A549 treated with CORT108297 at 1 μM for 4 hours (cell line): ENCODE measurements at places on chromosomes 11 and 22. TPM values are rescaled to one million over a fixed set of nuclear protein-coding genes. Genes with fewer than 3 reads are reported as not detected.

SLC1A2 gene
- total RNA-seq = 0.02 to 0.07 TPM (median 0.05 TPM) in 4 of 5 replicates, not detected in the other

MRGPRF gene
- total RNA-seq = 0.05 to 0.08 TPM (median 0.06 TPM) in 5 replicates

ANGPTL5 gene
- 0.05 TPM in 2 of 5 replicates, not detected in the others for total RNA-seq

DEPDC7 gene
- 6.5 to 10.1 TPM (median 7.8 TPM) in 5 replicates for total RNA-seq

ZBTB16 gene
- 0.06 to 0.07 TPM (median 0.06 TPM) in 4 of 5 replicates, not detected in the other for total RNA-seq

ARHGAP8 gene
- 1.3 to 2.2 TPM (median 1.8 TPM) in 5 replicates for total RNA-seq

CRYBA4 gene
- total RNA-seq = not detected in 5 replicates

HMGXB4 gene
- 8.6 to 15.0 TPM (median 11.9 TPM) in 5 replicates for total RNA-seq

MS4A6E gene
- total RNA-seq = not detected in 5 replicates

OR5B12 gene
- total RNA-seq = not detected in 5 replicates

APBB1 gene
- 16.5 to 20.3 TPM (median 20.1 TPM) in 5 replicates for total RNA-seq

NLRP6 gene
- total RNA-seq = not detected in 5 replicates

HPS4 gene
- total RNA-seq = 14.5 to 15.9 TPM (median 15.6 TPM) in 5 replicates

TRAPPC4 gene
- total RNA-seq = 59.1 to 74.1 TPM (median 64.7 TPM) in 5 replicates

C22orf31 gene
- total RNA-seq = not detected in 5 replicates

PHF21B gene
- total RNA-seq = 0.68 to 1.2 TPM (median 1.1 TPM) in 5 replicates

PHLDA2 gene
- 97.7 to 149 TPM (median 122 TPM) in 5 replicates for total RNA-seq

RPS13 gene
- total RNA-seq = 1,499 to 1,926 TPM (median 1,536 TPM) in 5 replicates

TSPAN32 gene
- not detected in 5 replicates for total RNA-seq

SAA2 gene
- 0.22 to 0.24 TPM (median 0.22 TPM) in 3 of 5 replicates, not detected in the others for total RNA-seq

TUBA8 gene
- 0.35 to 1.0 TPM (median 0.63 TPM) in 5 replicates for total RNA-seq

PNPLA5 gene
- total RNA-seq = 0.03 to 0.07 TPM in 2 of 5 replicates, not detected in the others

BDNF gene
- total RNA-seq = 6.7 to 10.6 TPM (median 7.8 TPM) in 5 replicates

CNTF gene
- total RNA-seq = 1.0 to 1.5 TPM (median 1.2 TPM) in 5 replicates

GSC2 gene
- total RNA-seq = 0.09 to 0.11 TPM in 2 of 5 replicates, not detected in the others

SCN3B gene
- total RNA-seq = 0.09 to 0.22 TPM (median 0.16 TPM) in 5 replicates

PRR14L gene
- total RNA-seq = 5.7 to 7.0 TPM (median 6.2 TPM) in 5 replicates

CDCA5 gene
- total RNA-seq = 56.7 to 72.8 TPM (median 69.2 TPM) in 5 replicates
